Spinal cord (tissue), 10 donors: ENCODE measurements at places on chromosomes 12 and 14. TPM values are rescaled to one million over a fixed set of nuclear protein-coding genes. Genes with fewer than 3 reads are reported as not detected.

DNA sequence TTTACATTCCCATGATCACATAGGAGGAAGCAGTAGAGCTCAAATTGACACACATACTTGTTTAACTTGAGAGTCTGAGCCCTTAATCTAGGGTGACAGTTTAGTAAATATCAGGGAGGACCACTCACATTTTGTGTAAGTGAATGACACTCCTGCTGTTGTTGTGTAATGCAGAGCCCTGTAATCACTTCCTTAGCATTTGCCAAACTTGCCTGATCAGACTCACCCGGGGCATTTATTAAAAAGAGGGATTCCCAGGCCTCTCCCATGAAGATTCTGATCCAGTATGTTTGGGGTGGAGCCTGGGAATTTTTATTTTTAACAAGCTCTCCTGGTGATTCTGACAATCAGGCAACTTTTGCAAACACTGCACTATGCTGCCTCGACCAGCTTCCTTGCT is 119.6 kb downstream of the NUAK1 start:
- no peak for DNase-seq

- DNase-seq: no peak
These were observed 64.1 kb downstream of the APPL2 start for GRCh38 chr12:105171691-105172436.

GRCh38 chr12:13839365-13840336 is 141.8 kb downstream of the GRIN2B start:
- DNase-seq: no peak

DNA sequence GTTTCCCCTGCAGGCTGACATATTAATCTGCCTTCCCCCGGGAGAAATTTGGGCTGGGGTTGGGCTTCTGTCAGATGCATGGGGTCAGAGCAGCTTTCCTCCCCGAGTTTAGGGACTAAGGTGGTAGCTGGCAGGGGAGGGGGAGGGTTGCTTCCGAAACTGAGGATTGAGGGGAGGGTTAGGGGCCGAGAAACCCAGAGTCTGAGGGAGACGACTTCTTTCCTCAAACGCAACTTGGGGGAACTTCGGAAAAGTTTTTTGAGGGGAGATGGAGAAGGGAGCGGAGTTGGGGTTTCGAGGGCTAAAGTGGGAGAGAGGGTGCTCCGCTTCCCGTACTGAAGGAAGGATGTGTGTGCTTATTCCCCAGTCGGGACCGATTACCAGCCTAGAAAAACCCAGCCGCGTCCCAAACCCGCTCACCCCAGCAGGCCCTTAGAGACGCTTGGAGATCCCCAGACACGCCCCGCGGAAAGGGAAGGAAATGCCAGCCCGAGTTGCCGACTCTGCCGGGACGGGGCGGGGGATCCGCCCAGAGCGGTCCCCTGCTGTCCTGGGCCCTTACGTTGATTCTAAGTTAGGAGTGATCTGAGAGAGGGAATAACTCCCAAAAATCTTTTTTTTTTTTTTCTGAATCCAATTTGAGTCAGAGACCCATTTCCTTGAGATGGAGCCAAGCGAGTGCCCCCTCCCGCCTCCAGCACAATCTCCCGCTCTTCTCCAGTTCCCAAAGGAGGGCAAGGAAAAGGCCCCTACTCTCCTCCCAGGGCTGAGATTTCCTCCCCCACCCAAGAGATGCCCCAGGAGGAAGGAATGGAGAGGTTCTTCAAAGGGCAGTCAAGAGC is 61.9 kb downstream of the SMUG1 start:
- DNase-seq: no peak

- peak; percentile 59 for DNase-seq
These were observed 10.7 kb downstream of the MOAP1 start for GRCh38 chr14:93173943-93174395.

DNA sequence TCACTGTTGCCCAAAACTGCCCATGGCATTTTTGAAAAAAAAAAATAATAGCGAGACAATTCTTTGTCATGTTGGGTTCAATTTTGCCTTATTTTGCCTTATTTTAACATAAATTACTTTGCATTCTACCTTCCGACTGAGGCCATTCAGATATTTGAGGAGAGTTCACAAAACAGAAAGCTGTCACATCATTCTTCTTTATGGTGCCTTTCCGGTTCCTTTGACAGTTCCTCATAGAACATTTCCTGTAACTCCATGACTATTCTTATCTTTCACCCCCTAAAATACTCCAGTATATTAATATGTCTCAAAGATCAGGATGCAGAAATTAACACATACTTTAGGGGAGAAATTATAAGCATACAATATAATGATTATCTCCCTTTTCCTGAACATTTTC is 476.7 kb downstream of the NOVA1 start:
- DNase-seq: no peak

SERPINA1 gene
- 5.9 TPM for total RNA-seq

BEGAIN gene
- 4.9 TPM for total RNA-seq

- DNase-seq: no peak
These were observed 8.0 kb downstream of the GSG1 start for GRCh38 chr12:13095266-13095995.

DNA sequence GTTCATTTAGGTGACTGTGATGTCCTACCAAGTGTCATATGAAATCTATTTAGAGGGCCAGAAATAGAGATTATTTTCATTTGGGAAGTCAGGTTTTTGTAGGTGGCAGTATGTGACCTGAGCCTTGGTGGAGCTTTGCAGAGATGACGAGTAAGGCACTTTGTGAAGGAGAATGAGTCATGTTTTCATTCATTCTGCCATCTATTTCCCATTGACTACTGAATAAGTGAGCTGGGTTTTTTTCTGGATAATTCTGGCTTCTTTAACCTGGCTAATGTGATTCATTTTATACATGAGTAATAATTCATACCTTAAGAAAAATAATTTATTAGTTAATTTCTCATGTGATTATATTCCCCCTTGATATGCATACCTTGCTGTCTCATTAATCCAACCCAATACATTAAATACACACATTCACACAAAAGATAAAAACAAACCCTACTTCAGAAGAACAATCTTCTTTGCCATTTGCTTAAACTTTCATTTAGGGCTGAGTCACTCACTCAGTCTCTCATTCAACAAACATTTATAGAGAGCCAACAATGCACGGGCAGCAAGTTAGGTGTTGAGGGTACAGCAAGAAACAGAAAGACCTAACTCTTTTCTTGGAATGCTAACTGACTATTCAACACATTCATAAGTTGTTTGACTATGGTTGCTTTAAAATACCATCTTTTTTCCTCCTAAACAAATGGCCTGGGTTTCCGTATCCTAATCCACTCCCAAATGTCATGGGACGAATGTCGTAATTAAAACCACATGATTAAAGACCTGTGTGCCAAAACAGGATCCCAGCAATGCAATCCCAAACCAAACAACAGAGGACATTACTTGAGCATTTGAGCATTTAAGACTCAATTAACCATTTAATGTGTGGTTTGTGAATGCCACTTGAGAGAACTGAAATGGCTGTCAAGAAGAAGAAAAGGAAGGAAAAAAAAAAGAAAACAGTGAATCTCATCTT is 78.0 kb downstream of the KITLG start:
- DNase-seq: no peak

POTEG gene
- total RNA-seq: not detected

HECTD4 gene
- total RNA-seq: 115 TPM

DNA sequence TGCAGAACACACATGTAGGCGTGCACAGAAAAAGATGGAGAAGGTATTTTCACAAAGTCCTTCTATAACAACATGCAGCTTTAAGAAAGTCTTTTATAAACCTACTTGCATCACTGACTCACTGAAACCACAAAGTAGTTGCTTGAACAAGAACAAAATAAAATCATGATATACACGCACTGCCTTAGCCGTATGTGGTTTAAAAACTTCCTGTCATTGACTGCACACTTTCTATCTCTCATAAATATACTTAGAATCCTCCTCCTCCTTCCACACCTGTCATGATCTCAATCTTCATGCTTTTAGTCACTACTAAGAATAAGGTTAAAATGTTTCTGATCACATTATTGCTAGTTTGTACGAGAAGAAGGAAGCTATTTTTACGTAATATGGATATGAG is 31.8 kb upstream of the RAD51AP1 start:
- DNase-seq: no peak

KRT81 gene
- not detected for total RNA-seq

DNA sequence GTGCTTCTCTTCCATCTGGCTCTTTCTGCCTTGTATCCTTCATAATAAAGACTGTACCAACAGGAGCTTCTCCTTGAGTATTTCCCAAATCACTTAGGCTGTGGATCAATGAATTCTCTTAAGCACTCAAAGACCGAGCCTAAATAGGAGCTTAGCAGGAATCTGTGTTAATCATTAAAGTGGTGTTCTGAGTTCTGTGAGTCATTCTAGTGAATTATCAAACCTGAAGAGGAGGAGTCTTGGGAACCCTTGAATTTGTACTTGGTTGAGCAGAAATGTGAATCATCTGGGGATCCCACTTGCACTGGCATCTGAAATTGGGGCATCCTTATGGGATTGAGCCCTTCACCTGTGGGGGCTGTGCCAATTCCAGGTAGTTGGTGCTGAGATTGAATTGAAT is 946.2 kb downstream of the BCL11B start:
- no peak for DNase-seq

DNA sequence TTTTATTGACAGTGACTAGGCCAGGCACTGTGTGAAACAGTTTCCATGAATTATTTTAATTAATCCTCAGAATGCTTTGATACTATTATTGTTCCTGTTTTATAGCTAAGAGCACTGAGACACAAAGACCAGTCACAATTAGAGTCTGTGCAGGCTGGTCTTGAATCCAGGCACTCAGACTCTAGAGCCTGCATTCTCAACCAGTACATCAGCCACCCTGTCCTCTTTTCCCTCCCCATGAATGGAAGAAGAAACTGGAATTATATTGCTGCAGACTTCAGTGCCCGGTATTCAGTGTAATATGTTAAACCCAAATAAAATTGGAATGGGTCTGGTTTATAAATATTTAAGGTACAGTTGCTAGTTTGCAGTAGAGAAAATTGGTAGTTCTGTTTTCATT is 303.0 kb upstream of the RGS6 start:
- no peak for DNase-seq

- DNase-seq: no peak
These were observed 687.1 kb upstream of the FBXO33 start for GRCh38 chr14:40119321-40119720.

DNA sequence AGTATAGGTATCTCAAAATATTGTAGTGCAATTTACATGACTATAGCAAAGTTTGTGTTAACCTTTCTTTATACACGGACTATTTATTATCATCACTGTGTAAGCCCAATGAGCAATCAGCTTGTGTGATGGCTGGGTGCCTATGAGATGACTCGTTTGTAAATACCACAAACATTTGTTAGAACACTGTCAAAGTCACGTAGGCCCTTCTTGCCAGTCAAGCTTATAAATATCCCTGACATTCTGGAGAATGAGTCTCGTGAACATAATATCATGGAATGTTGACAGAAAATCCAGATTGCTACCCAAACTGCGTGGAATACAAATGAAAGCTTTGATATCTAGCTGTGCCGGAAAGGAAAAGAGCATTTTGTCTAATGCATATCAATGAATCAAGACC is 648.3 kb upstream of the MDGA2 start:
- DNase-seq: no peak

ZFP36L1 gene
- 82.0 TPM for total RNA-seq

DNA sequence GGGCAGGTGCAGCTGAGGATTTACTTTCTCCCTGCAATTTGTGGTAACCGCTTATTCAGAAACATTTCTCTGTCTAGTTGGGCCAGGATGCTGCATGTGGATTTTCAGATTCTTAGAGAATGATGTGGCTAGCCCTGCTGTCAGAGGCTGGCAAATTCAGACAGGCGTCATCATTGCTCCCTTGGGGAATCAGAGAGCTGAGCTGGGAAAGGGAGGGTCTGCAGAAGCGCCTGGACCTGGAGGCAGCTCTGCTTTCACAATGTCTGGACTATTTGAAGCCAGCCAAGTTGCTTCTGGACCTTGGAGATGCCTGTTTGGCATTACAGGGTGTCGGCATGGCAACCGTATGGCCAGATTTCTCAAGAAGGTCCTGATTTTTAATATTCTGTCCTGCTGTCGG is 3.4 kb downstream of the GALNT16 start:
- no peak for DNase-seq

GRCh38 chr12:70686299-70686698 is 49.1 kb upstream of the PTPRB start:
- no peak for DNase-seq

DNA sequence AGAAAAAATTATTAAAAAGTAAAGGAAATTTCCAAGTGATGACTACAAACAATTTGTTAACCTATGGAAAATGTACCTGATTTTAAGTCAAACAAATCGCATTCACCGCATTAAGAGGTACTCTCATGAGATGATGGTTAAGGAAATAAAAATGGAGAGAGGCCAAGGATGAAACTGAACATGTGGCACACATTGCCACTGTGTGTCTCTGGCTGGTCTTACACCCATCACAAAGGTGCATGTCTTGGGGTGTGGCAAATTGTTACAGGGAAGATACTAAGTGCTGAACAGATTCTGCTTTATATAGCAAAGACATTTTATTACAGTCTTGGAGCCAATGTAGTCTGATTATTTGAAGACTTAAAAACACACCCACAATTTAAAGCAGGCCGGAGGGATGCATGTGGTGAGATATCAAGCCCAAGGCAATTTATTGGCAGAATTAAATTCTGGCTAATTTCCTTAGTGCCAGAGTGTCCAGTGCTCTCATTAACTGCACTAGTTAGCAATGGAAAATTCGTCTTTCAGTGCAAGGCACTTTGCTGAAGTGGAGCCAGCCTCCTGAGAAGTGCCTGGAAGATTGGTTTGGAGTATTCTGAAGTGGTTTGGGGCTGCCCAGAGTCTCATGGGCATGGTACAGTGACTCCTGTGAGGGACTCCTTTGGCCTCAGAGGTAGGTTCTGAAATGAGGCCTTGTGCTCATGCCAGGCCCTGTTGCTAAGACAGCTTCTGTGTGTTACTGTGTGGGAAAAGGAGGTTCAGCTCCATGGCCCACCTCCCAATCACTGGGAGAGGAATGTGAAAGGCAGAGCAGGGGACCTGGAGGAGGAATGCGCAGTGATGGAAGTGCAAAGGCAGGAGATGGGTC is 166.9 kb downstream of the BRMS1L start:
- peak; percentile 75 for DNase-seq

- DNase-seq: no peak
These were observed 22.4 kb downstream of the SLC7A8 start for GRCh38 chr14:23160924-23161522.

DNA sequence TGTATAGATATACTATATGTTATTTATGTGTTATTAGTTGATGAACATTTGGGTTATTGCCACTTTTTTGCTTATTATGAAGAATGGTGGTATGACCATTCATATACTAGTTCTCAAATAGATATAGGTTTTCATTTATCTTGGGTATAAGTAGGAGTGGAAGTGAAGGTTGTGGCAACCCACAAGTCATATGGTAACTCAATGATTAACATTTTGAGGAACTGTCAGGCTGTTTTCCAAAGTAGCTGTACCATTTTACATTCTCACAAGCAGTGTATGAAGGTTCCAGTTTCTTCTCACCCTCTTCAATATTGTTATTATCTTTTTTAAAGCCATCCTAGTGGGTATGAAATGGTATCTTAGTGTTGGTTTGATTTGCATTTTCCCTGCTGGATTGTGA is 19.0 kb upstream of the MSRB3 start:
- no peak for DNase-seq

GRCh38 chr12:44519931-44520330 is 356.2 kb downstream of the NELL2 start:
- DNase-seq: no peak

- no peak for DNase-seq
These were observed 163.9 kb upstream of the RASSF8 start for GRCh38 chr12:25794571-25794970.
